ENCODE measurements at places on chromosomes 3 and 15.

GRCh38 chr3:56911363-56911762, 109.6 kb upstream of the ARHGEF3 start:
- DNase-seq = no peak

GRCh38 chr3:184405075-184406030, 25.5 kb downstream of the CHRD start:
- no peak for DNase-seq

GRCh38 chr3:135103917-135104316, 308.9 kb downstream of the EPHB1 start:
- DNase-seq = no peak

DNA sequence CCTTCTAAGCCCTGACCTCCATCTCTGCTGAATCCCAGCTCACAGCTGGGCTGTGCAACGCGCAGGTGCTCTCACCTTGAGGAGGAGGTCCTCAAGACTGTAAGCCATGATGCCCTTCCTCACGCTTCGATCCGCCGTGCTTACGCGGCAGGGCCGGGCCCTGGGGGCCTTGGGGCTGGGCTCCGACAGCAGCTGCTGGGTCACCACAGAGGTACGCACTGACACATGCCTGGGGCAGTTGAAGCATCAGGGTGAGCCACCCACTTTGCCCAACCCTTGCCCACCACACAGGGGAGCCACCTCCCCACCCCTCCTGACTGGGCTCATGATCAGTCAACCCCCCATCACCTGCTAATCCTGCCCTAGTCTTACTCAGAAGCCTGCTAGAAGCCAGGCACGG, 3.1 kb downstream of the CIDEC start:
- DNase-seq = no peak

GRCh38 chr3:38268087-38268486, 2.5 kb downstream of the SLC22A13 start:
- DNase-seq = peak; percentile 15

GRCh38 chr15:41930221-41930866, 36.5 kb upstream of the SPTBN5 start:
- no peak for DNase-seq

GRCh38 chr15:71440489-71441110, 325.3 kb downstream of the THSD4 start:
- peak; percentile 77 for DNase-seq

DNA sequence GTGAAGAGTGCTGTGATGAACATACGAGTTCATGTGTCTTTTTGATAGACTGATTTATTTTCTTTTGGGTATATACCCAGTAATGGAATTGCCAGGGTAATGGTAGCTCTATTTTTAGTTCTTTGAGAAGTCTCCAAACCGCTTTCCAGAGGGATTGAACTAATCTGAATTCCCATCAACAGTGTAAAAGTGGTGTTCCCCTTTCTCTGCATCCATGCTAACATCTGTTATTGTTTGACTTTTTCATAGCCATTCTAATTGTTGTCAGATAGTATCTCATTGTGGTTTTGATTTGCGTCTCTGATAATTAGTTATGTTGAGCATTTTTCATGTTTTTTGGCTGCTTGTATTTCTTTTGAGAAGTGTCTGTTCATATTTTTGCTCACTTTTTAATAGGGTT, 54.8 kb upstream of the UTS2B start:
- no peak for DNase-seq

DNA sequence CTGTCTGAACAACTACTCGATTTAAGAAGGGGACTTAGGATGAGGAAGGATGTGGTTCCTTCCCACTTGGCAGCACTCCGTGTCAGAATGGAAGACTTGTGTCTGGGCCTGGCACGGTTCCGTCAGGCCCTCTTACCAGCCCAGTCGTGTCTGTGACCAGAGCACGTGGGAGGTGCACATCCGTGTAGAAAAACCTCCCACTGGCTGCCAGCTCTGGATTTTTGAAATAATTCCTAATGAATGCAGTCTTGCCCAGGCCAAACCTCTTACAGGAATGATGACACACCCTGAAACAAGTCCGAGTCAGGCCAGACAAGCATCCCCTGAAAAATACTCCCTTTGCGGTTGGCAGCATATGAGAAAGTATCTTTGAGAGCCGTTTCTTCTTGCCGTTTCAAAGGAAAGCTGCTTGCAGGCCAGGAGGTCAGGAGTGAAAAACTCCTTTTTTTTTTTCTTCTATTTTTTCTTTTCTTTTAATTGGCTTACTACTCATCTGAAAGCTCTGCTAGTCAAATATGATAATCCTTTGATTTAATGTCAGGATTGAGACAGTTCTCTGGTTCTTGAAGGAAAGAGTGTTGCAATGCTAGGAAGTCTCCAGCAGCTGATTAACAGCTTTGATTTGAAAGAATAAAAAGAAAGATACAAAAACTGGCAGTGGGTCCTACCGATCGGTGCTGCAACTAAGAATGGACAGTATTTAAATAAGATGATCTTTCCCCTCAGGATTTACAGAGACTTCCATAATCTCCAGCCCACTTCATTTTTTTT, 19.8 kb downstream of the IL1RAP start:
- peak; percentile 89 for DNase-seq

GRCh38 chr3:129078510-129078909, 17.9 kb downstream of the GP9 start:
- no peak for DNase-seq

DNA sequence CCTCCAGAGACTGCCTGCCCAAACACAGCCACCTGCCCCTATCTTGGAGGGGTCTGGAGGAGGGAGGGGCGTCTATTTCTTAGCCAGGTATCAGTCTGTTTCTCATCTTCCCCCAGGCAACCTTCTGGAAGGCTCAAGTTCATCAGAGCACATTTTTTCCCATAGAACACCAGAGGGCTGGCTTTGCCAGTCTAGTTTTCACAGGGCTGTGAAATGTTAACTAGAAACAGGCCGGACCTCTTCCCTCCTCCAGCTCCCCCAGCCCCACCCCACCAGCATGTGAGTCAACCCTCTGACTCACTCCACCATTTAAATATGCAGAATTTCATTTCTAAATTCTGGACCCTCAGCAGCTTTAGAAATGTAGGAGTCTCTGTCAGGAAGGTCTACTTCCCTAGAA, 66.9 kb downstream of the SLCO2A1 start:
- no peak for DNase-seq

DNA sequence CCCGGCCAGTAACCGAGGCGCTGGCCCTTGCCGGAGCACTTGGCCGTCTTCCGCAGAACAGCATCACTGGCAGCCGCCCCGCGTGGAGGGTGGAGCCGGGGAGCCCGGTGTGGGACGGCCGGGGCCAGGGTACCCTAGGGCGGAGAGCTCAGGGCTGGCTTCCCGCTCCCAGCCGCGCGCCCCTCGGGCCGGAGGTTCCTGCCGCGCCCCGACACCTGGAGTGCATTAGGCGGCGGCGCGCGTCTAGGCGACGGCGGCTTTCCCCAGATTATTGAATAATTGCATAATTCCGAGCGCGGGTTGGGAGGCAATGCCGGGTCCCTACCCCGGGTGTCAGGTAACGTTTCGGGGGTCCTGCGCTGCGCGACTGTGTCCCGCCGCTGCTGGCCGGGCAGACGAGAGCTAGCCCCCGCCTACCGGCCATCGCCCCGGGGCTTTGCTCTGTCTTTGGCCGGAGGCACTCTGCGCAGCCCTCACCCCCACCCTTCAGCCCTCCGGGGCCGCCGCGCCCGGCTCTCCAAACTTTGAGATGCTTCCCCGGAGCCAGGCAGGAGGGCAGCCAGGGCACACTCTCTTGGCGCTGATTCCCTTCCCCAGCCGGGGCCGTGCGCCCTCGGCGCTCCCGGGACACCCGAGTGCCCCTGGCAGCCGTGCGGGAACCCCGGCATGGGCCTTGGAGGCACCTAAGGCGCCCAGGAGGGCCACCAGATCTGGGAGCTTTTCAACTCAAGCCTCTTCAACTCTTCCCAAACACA, 749 bp downstream of the ITGA11 start:
- DNase-seq = no peak

DNA sequence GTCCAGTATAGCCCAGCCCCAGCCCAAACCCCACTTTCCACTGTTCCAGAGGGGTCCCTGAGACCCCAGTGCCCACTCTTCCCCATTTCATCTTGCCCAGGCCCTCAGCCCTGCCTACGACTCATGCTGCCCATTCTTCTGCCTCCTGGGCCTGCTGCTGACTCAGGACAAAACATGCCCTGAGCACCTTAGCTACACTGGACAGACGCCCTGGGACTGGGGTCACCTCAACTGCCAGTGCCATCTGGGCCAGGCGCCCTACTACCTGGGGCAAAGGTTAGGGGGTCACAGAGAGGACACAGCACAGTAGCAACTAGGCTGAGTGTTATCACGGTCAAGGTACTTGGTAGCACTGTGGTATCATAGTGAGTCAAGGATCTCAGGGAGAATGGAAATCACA, 2.6 kb upstream of the LAMB2 start:
- DNase-seq = no peak

DNA sequence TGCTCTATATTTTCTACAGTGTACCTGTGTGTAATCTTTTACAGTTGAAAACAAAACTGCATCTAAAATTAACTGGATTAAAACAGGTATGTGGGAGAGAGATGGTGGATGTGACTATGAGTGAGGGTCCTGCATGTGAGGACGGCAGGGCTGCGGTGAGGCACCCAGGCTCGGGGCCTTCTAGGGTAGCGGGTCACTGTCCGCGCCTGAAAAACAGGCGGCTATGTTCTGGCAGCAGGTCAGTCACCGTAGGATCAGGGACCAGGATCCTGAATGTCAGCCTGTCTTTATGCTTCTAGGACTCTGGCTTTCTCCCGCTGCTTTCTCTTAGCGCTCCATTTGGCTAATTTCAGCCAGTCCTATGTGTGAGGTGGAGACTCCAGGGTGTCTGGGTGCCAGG, 12.6 kb downstream of the TMEM40 start:
- DNase-seq = no peak

DNA sequence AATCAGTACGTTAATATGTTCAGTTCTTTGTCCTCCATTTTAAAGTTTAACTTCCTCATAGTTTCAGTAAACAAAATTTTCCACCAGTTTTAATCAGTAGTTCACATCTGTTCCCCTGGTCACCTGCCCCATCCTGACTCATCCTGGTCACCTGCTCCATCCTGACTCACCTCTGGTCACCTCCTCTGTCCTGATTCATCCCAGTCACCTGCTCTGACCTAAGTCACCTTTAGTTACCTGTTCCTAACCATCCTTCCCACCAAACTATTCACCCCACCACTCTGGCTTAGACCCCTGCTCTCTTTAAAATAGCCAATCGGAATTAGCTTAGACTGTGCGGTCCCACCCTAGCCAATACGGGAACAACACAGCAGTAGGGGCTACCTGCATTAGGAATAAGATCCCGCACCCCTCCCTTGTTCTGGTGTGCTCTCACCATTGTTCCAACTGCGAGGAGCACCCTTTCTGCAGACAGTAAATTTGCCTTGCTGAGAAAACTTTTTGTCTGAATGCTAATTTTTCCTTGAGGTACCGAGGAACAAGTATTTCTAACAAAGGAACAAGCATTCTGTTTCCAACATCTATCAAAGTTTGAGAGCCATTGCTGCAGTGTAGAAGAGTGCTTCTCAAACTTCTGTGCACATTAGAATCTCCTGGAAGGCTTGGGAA, 169.3 kb downstream of the ADAMTS17 start:
- no peak for DNase-seq

GRCh38 chr3:8629151-8630021, 15.2 kb downstream of the SSUH2 start:
- DNase-seq = no peak

GRCh38 chr3:177107461-177108239, 89.6 kb downstream of the TBL1XR1 start:
- DNase-seq = no peak

DNA sequence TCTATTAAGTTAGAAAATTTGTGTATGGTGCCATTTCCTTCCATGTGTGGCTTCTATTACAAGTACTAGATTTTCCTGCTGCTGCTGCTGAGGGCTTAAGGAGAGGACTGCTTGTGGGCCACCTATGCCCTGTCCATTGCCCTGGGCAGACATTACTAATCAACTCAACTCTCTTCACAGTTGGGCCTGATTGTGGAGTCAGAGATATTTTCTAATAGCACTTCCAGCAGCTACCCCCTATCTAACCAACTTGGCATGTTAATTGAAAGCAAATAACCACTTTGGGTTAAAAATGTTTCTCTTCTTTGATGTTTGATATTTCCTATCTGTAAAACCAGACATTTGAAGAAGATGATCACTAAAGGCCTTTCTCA, 242.0 kb downstream of the EDEM1 start:
- DNase-seq = no peak

GRCh38 chr3:134840459-134840858, 45.4 kb downstream of the EPHB1 start:
- no peak for DNase-seq

DNA sequence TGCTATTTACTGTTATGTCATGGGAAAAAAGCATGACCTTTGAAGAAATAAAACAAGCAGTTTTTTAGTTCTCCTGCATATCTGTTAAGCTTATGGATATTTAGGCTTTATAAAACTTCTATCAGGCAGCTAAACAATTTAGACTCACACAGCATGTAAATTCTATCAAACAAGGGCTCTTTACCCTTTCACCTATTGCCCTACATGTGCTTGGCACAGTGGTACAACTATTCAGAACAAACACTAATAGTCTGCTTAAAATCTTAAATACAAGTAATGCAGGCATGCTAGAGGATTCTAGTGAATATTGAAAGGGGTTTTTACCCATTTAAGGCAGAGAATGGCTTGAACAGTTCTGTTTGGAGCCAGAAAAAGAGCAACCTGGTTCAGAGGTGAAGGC, 23.4 kb upstream of the NANOGP8 start:
- DNase-seq = no peak

- DNase-seq = no peak
These were observed 433.4 kb upstream of the GBE1 start for GRCh38 chr3:82194870-82195269.

GRCh38 chr3:154188846-154189245, 67.7 kb downstream of the ARHGEF26 start:
- DNase-seq = no peak

DNA sequence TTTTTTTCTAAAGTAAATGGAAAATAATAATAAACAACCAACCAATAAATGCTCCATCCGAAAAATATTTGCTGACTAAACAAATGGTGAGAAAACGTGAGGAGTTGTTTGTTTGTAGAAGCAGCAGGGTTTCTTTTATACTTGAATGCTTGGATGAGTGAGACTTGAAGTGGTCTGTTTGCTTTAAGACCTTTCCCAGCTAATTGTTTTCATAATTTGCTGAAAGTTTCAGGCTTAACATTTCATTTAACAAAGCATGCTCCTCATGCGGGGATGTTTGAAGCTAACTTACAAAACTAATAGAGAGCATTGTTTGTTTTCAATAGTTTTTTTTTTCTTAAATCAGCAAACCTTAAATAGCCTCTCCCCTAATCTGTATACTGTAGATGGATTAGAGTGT, 484.6 kb downstream of the ROBO2 start:
- no peak for DNase-seq
